ENCODE measurements at places on chromosomes 13 and 19. TPM values are rescaled to one million over a fixed set of nuclear protein-coding genes. Genes with fewer than 3 reads are reported as not detected.

DNA sequence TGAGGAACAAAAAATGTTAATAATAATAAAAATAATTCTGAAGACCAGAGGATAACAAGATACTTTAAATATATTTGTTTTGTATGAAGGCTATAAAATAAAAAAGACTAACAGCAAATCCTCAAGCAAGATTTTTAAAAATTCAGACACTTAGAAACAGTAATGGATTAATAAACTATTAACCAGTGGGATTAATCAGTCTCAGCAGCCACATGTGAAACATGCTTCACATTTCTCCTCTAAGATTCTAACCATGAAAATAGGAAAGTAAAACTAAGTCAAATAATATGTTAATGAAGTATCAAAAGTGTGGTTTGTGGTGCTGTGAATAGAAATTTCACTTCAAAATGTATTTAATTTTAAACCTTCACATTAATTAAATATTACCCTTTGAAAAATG, 57.4 kb downstream of the KCNRG start:
- H3K27me3 ChIP-seq, result no peaks in the 10 kb centered on the region
- H3K36me3 ChIP-seq, result no peaks in the 10 kb centered on the region
- no peak for DNase-seq
- H3K4me1 ChIP-seq, result no peaks in the 10 kb centered on the region
- H3K27ac ChIP-seq, result no peak overlapping the region

- DNase-seq, result no peak
- no peaks in the 10 kb centered on the region for H3K27me3 ChIP-seq
- H3K4me1 ChIP-seq, result no peaks in the 10 kb centered on the region
- H3K27ac ChIP-seq, result no peak overlapping the region
- no peak overlapping the region for H3K4me3 ChIP-seq
Observed at GRCh38 chr13:77430377-77430951, 103.6 kb upstream of the MYCBP2 start.

- H3K36me3 ChIP-seq, result no peaks in the 10 kb centered on the region
- no peak overlapping the region for H3K27ac ChIP-seq
- DNase-seq, result no peak
- H3K27me3 ChIP-seq, result no peaks in the 10 kb centered on the region
- H3K4me1 ChIP-seq, result no peaks in the 10 kb centered on the region
- no peak overlapping the region for H3K4me3 ChIP-seq
Observed at GRCh38 chr19:49133621-49134454, 14.5 kb downstream of the PPFIA3 start.

DNA sequence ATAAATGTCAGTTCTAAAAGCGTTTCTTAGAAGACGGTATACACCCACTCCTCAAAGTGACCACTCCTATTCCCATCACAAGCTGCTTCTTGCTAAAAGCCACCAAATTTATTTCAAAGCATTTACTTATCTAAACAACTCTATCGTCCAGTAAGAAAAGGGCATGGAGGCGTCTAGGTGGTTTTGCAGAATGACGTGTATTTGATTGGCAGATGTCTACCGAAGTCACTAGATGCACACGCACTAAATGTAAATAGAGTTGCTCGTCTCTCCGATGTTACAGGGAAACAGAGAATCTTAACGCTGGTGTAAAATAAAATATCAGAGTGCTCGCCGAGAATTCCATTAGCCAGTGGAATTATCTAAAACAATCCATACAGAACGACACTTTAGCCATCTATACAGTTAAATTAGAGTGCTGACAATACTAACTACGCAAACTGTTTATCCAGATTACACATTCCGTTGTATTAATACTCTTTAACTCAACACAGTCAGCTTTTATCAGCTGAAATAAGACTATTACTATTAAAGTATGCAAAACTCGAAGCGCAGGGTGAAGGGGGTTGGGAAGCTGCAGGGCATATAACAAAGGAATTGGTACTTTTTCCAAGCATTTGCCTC, 1.9 kb downstream of the KLF12 start:
- H3K27me3 ChIP-seq, result no peaks in the 10 kb centered on the region
- peak overlapping the region; percentile 93 for H3K4me3 ChIP-seq

The C2CD4C gene
- total RNA-seq, result 1.9 TPM

The NKPD1 gene
- total RNA-seq, result 0.08 TPM

DNA sequence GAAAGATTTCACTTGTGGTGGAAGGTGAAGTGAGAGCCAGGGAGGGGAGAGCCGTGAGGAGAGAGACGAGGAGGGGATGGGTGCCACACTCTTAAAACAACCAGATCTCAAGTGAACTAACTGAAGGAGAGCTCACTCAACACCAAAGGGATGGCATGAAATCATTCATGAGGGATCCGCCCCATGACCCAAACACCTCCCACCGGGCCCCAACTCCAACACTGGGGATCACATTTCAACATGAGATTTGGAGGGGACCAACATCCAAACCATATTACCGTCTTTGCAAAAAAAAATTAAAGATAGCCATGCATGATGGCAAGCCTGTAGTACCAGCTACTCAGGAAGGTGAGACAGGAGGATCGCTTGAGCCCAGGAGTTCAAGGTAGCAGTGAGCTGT, 34.9 kb upstream of the POP4 start:
- no peak for DNase-seq
- H3K4me3 ChIP-seq, result no peak overlapping the region
- no peaks in the 10 kb centered on the region for H3K4me1 ChIP-seq
- H3K36me3 ChIP-seq, result no peaks in the 10 kb centered on the region
- H3K27me3 ChIP-seq, result peaks cover 38% of the 10 kb centered on the region
- no peak overlapping the region for H3K27ac ChIP-seq

- no peak for DNase-seq
- H3K4me1 ChIP-seq, result peaks cover 24% of the 10 kb centered on the region
- peak overlapping the region; percentile 82 for H3K27ac ChIP-seq
- H3K4me3 ChIP-seq, result no peak overlapping the region
- no peaks in the 10 kb centered on the region for H3K36me3 ChIP-seq
Observed at GRCh38 chr13:41613471-41613870, 156.1 kb downstream of the RGCC start.

The WASF3 gene
- 15.5 TPM for total RNA-seq

- H3K4me1 ChIP-seq, result no peaks in the 10 kb centered on the region
- no peak overlapping the region for H3K4me3 ChIP-seq
- no peaks in the 10 kb centered on the region for H3K36me3 ChIP-seq
- H3K27ac ChIP-seq, result no peak overlapping the region
Observed at GRCh38 chr19:32750441-32751055, 31.0 kb downstream of the TDRD12 start.

The FCGBP gene
- 31.2 TPM for total RNA-seq

The ZNF20 gene
- 4.7 TPM for total RNA-seq

DNA sequence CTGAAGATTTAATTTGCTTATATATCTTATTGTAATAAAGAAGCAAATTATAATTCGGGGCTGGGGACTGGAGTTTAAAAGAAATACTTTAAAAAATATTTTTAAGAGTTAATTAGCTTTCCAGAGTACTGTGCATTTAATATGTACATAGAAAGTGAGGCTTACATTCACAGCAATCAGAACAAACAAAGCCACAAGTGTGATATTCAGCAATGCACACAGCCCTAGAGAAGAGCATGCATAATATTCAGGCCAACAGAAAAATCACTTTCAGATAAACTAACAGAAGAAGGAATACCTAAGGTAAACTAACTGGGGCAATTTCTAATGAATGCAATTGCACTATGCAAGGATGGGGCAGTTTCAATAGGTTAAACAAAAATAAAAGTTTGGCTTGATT, 241.8 kb downstream of the GPC6 start:
- H3K4me3 ChIP-seq, result no peak overlapping the region
- H3K4me1 ChIP-seq, result no peaks in the 10 kb centered on the region
- no peak overlapping the region for H3K27ac ChIP-seq
- H3K27me3 ChIP-seq, result no peaks in the 10 kb centered on the region
- no peak for DNase-seq
- H3K36me3 ChIP-seq, result no peaks in the 10 kb centered on the region

The KIR2DL4 gene
- not detected for total RNA-seq

- no peaks in the 10 kb centered on the region for H3K36me3 ChIP-seq
- no peaks in the 10 kb centered on the region for H3K27me3 ChIP-seq
- peak; percentile 85 for DNase-seq
- H3K4me3 ChIP-seq, result no peak overlapping the region
Observed at GRCh38 chr13:98839856-98840769, 87.6 kb upstream of the SLC15A1 start.

GRCh38 chr13:113621046-113621445, 36.5 kb downstream of the TFDP1 start:
- no peaks in the 10 kb centered on the region for H3K27me3 ChIP-seq
- peaks cover 12% of the 10 kb centered on the region for H3K4me1 ChIP-seq
- no peaks in the 10 kb centered on the region for H3K36me3 ChIP-seq
- no peak for DNase-seq
- no peak overlapping the region for H3K27ac ChIP-seq
- no peak overlapping the region for H3K4me3 ChIP-seq

DNA sequence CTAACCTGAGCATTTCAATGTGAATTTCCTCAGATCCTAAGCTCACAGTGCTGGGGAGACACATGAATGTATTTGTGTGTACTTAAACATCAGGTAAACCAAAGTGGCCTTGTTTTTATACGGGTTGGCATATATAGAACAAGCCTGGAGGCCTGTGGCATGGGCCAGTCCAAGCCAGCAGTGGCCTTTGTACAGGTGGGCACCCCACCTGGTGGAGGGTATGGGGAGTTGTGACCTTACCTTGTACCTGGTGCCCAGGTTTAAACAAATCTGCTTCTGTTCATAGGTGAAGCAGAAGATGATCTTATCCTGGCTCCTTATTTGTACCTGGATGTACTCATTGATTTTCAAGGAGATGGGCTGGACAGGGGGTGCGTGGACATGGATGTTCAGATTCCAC, 71.0 kb downstream of the ERICH6B start:
- H3K27ac ChIP-seq, result no peak overlapping the region
- no peaks in the 10 kb centered on the region for H3K4me1 ChIP-seq
- no peak for DNase-seq
- H3K36me3 ChIP-seq, result no peaks in the 10 kb centered on the region

The FXYD1 gene
- 7.5 TPM for total RNA-seq

DNA sequence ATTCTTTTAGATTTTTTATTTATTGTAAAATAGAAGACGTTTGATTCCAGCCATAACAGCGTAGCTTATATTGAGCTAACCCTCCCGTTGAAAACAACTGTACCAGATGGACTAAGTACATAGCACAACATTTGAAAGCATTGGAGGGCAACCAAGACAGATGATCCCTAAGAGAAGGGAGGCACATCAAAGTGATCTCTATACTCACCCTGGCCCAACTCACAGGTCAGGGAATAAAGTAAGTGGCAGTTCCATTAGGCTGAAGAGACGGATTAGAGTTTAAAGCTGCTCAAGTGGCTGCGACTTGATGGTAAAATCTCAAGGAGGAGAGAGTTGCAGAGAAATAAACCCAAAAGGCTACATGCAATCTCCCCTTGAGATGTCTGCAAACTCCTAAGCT, 65.1 kb upstream of the ITM2B start:
- H3K4me1 ChIP-seq, result no peaks in the 10 kb centered on the region
- no peak overlapping the region for H3K27ac ChIP-seq
- no peaks in the 10 kb centered on the region for H3K27me3 ChIP-seq
- no peaks in the 10 kb centered on the region for H3K36me3 ChIP-seq
- no peak for DNase-seq

GRCh38 chr13:100608906-100609305, 20.3 kb upstream of the GGACT start:
- H3K4me1 ChIP-seq, result no peaks in the 10 kb centered on the region
- no peaks in the 10 kb centered on the region for H3K36me3 ChIP-seq
- no peaks in the 10 kb centered on the region for H3K27me3 ChIP-seq
- H3K27ac ChIP-seq, result no peak overlapping the region
- no peak overlapping the region for H3K4me3 ChIP-seq
- DNase-seq, result peak; percentile 14

The SLC6A16 gene
- total RNA-seq, result 0.27 TPM

DNA sequence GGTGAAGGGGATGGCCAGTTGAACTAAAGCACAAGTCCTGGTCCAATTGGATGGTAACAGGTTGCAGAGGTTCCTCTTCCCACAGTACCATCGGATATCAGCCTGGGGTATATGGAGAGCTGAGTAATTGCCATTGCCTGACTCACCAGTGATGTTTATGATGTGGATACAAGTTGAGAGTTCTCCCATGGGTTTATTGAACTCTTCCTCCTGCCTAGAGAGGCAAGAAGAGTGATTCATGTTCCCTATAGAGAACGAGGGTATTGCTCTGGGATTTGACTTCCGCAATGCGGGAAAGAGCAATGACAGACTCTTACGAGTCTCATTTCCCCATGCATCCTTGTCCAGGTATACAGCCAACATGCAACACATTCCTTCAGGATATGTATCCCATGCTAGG, 111.3 kb upstream of the PCDH9 start:
- no peaks in the 10 kb centered on the region for H3K27me3 ChIP-seq
- no peak overlapping the region for H3K27ac ChIP-seq
- DNase-seq, result no peak
- no peaks in the 10 kb centered on the region for H3K4me1 ChIP-seq
- no peaks in the 10 kb centered on the region for H3K36me3 ChIP-seq

- H3K27ac ChIP-seq, result no peak overlapping the region
- DNase-seq, result no peak
- H3K36me3 ChIP-seq, result no peaks in the 10 kb centered on the region
- H3K27me3 ChIP-seq, result no peaks in the 10 kb centered on the region
- H3K4me1 ChIP-seq, result no peaks in the 10 kb centered on the region
- H3K4me3 ChIP-seq, result no peak overlapping the region
Observed at GRCh38 chr19:4506449-4507149, 11.7 kb downstream of the PLIN4 start.

The SLC10A2 gene
- 2.6 TPM for total RNA-seq

DNA sequence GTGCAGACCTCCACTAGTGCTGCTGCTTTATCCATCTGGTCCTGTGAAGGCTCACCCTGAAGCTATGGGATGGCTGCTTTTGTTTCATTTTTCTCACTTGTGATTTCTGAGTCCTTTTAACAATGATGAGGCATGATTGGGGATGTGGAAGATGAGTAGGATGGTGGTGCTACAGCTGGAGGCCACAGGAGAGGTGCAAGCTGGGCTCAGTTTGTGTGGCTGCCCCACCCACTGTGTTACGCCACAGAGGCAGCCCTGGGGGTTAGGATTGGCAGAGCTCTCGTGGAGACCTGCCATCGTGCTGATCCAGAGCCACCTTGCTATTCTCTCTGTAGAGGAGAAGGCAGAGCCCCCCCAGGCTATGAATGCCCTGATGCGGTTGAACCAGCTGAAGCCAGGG, 19.6 kb upstream of the QTRT1 start:
- no peak for DNase-seq
- H3K36me3 ChIP-seq, result no peaks in the 10 kb centered on the region
- H3K4me1 ChIP-seq, result no peaks in the 10 kb centered on the region
- H3K27me3 ChIP-seq, result no peaks in the 10 kb centered on the region
- no peak overlapping the region for H3K27ac ChIP-seq

DNA sequence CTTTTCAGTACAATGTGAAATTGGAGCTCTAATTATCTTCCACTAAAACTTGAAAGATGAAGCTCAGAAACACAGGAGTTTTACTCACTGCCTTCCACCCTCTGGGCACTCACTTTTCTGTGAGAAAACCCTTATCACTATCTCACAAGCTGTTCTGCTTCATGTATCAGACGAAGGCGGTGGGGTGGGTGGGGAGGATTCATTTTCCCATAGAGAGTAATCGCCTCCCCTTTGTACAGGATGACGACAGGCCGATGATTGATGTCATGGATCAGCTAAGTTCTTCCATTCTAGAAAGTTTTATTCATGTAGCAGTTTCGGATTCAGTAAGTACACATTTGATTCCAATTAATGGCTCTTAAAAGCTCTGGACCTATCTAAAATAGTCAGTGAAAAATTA, 139.9 kb downstream of the ZAR1L start:
- no peak for DNase-seq
- H3K4me1 ChIP-seq, result no peaks in the 10 kb centered on the region
- H3K36me3 ChIP-seq, result no peaks in the 10 kb centered on the region
- H3K27me3 ChIP-seq, result no peaks in the 10 kb centered on the region
- no peak overlapping the region for H3K4me3 ChIP-seq
- H3K27ac ChIP-seq, result no peak overlapping the region

The GPR12 gene
- not detected for total RNA-seq
